HFFc6 (cell line): ENCODE measurements at places on chromosomes 5 and 9. TPM values are rescaled to one million over a fixed set of nuclear protein-coding genes. Genes with fewer than 3 reads are reported as not detected.

Gene SLC27A6
- 0.08 TPM in 1 of 2 replicates, not detected in the other for total RNA-seq

Gene LRRTM2
- 0.20 to 0.33 TPM (median 0.28 TPM) in 3 replicates for total RNA-seq

Gene GCNT4
- 3.9 to 9.9 TPM (median 4.9 TPM) in 3 replicates for total RNA-seq

Gene C5orf58
- not detected in 3 replicates for total RNA-seq

Gene PCDHGB4
- 2.0 to 18.3 TPM (median 3.0 TPM) in 3 replicates for total RNA-seq

Gene UBAP1
- total RNA-seq: 39.5 to 43.7 TPM (median 42.5 TPM) in 3 replicates

Gene MYOZ3
- total RNA-seq: not detected in 3 replicates

- DNase-seq: no peak
- no peak overlapping the region for H3K4me3 ChIP-seq
- peaks cover 7% of the 10 kb centered on the region for H3K4me1 ChIP-seq
- peaks cover 18% of the 10 kb centered on the region for H3K36me3 ChIP-seq
- peaks cover 2% of the 10 kb centered on the region for H3K27me3 ChIP-seq
These were observed 23.8 kb downstream of the NPR3 start for GRCh38 chr5:32734827-32735378.

GRCh38 chr5:68266457-68266856 lies 50.9 kb downstream of the PIK3R1 start:
- no peak for DNase-seq
- H3K36me3 ChIP-seq: no peaks in the 10 kb centered on the region
- H3K4me3 ChIP-seq: peak overlapping the region; percentile 58; the same call in 1 of the 2 replicates
- H3K27me3 ChIP-seq: no peaks in the 10 kb centered on the region
- H3K4me1 ChIP-seq: peaks cover 86% of the 10 kb centered on the region

- no peak overlapping the region for H3K27ac ChIP-seq
- H3K36me3 ChIP-seq: peaks cover 4% of the 10 kb centered on the region; the same call in 1 of the 2 replicates
- no peaks in the 10 kb centered on the region for H3K27me3 ChIP-seq
These were observed 22.3 kb downstream of the PRELID2 start for GRCh38 chr5:145812877-145813276.

- H3K4me3 ChIP-seq: no peak overlapping the region
- H3K27ac ChIP-seq: no peak overlapping the region
- no peak for DNase-seq
- no peaks in the 10 kb centered on the region for H3K27me3 ChIP-seq
- peaks cover 6% of the 10 kb centered on the region for H3K36me3 ChIP-seq
These were observed 130.0 kb downstream of the MPDZ start for GRCh38 chr9:13149454-13149853.

DNA sequence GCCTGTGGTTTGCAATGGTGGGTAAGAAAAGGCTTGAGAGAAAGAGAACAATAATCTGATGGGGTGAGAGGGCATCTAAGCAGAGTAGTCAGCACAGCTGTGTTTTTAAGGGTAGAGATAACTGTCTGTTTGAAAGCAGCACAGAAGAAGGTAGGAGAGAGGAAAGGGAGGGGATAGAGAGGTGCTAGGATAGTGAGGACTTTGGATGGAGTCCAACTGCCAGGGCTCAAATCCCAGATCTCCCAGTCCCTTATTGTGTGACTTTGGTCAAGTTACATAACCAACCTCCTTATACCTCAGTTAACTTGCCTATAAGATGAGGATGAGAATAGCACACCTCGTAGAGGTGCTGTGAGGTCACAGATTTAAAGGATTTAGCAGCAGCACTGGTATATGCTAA lies 55.6 kb downstream of the GPR21 start:
- H3K36me3 ChIP-seq: peaks cover 5% of the 10 kb centered on the region; the same call in 1 of the 2 replicates
- no peak overlapping the region for H3K4me3 ChIP-seq
- H3K27ac ChIP-seq: no peak overlapping the region
- DNase-seq: no peak
- peaks cover 28% of the 10 kb centered on the region for H3K4me1 ChIP-seq

DNA sequence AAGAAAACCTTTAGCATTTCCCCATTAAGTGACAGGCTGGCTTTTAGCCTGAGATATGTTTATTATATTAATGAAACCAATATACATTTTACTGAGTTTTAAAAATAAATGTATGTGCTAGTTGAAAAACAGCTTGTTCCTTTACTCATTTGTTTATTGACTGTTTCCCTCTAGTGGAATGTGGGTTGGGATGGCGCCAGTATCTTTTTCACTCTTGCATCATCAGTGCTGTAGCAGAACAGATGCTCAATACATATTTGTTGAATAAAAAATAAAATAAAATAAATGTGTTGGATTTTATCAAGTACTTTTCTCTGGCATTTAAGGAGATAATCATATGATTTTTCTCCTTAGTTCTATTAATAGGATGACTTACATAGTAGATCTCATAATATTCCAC lies 43.0 kb downstream of the FSTL4 start:
- H3K27ac ChIP-seq: no peak overlapping the region
- no peaks in the 10 kb centered on the region for H3K36me3 ChIP-seq
- no peak overlapping the region for H3K4me3 ChIP-seq
- no peaks in the 10 kb centered on the region for H3K4me1 ChIP-seq
- no peak for DNase-seq

DNA sequence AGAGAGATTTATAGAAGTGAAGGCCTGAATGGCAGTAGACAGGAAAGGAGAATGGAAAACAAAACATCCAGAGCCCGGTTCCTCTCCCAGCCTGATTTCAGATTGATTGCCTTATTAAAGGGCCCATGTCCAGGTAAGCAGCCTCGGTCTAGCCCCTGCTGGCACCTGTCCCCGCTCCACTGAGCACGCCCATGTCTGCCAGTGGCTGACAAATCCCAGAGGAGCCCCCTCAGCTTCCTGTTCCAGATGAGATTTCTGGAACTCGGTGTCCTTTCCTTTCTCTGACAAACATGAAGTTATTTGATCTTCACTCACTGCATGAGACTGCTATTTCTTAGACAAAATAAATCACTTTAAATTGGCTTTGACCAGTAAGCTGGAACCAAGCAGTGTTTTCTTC lies 187.0 kb upstream of the ADCY2 start:
- DNase-seq: no peak
- H3K27me3 ChIP-seq: peaks cover 1% of the 10 kb centered on the region; the same call in 1 of the 2 replicates

DNA sequence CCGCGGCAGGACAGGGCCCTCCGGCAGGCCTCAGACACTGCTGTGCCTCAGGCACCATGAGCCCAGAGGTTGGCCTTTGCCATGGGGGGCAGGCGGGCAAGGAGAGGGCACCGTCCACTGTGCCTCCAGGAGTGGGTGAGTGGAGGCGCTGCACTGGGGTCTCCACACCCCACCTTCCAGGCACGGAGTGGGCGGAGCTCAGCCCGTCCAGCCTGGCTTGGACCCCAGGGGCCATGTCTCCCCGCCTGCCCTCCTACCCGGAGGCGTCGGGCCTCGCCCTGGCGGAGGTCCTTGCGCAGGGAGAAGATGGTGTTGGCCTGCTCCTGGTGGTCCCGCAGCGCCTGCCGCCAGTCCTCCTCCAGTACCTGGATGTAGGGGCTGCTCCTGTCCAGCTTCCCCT lies 3.4 kb downstream of the CARD9 start:
- peaks cover under 1% of the 10 kb centered on the region; the same call in 1 of the 2 replicates for H3K27me3 ChIP-seq
- H3K4me1 ChIP-seq: peaks cover 13% of the 10 kb centered on the region
- no peak overlapping the region for H3K4me3 ChIP-seq
- DNase-seq: no peak
- H3K27ac ChIP-seq: no peak overlapping the region

DNA sequence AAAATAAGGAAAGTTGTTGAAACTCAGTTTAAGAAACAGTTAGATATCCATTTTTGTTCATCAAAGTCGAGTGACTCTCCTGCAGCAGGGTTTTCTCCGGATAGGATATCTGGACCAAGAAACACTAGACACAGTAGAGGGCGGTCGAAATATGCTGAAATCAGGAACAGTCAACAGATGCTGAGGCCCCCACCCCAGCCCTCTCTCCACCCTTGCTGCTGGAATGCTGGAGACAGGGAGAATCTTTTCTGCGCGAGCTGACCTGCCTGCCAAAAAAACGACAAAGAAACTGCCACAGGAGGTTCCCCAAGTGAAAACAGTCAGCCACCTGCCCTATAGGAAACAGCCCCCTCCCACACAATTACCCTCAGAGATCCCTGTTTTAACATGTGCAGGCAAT lies 4.3 kb upstream of the IL13 start:
- no peak overlapping the region for H3K27ac ChIP-seq
- H3K4me3 ChIP-seq: no peak overlapping the region
- H3K36me3 ChIP-seq: no peaks in the 10 kb centered on the region

DNA sequence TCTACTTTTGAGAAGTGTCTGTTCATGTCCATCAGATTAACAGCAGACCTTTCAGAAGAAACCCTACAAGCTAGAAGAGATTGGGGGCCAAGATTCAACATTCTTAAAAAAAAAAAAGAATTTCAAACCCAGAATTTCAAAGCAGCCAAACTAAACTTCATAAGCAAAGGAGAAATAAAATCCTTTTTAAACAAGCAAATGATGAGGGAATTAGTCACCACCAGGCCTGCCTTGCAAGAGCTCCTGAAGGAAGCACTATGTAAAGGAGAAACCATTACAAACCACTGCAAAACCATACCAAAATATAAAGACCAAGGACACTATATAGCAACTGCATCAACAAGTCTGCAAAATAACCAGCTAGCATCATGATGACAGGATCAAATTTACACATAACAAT lies 124.6 kb upstream of the PDE4D start:
- H3K4me1 ChIP-seq: no peaks in the 10 kb centered on the region
- no peak for DNase-seq
- no peaks in the 10 kb centered on the region for H3K27me3 ChIP-seq
- no peak overlapping the region for H3K27ac ChIP-seq
- H3K4me3 ChIP-seq: no peak overlapping the region

- H3K27ac ChIP-seq: no peak overlapping the region
- DNase-seq: no peak
- H3K4me3 ChIP-seq: no peak overlapping the region
- H3K4me1 ChIP-seq: peaks cover 14% of the 10 kb centered on the region
- H3K36me3 ChIP-seq: no peaks in the 10 kb centered on the region
These were observed 6.3 kb upstream of the DNAJB5 start for GRCh38 chr9:34983209-34983608.

- H3K27ac ChIP-seq: peak overlapping the region; percentile 60
- H3K4me3 ChIP-seq: 0 out of 2 replicates have a peak overlapping the region, but pooled peaks have one; percentile 20
- no peaks in the 10 kb centered on the region for H3K27me3 ChIP-seq
- peak; percentile 69 for DNase-seq
- no peaks in the 10 kb centered on the region for H3K36me3 ChIP-seq
- H3K4me1 ChIP-seq: peaks cover 29% of the 10 kb centered on the region
These were observed 13.7 kb upstream of the PRELID2 start for GRCh38 chr5:145848854-145849253.

DNA sequence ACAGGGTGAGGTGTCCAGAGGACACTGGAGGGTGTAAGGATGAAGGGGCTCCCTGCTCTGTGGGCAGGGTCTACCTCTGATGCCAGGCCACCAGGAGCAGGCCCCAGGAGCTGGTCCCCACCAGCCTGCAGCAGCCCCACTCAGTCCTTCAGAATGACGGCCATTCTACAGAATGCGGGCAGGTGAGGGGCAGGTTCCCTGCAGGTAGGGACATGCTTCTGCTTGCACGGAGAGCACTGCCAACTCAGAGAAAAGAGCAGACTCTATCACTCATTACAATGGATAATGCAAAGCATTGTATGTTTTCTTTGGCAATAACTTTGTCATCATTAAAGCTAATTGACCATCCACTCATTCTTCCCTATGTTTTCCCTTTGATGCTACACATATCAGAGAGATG lies 39.0 kb downstream of the DDX31 start:
- peaks cover 1% of the 10 kb centered on the region; the same call in 1 of the 2 replicates for H3K27me3 ChIP-seq
- peaks cover 58% of the 10 kb centered on the region for H3K36me3 ChIP-seq
- no peak for DNase-seq
- peaks cover 21% of the 10 kb centered on the region for H3K4me1 ChIP-seq
- no peak overlapping the region for H3K4me3 ChIP-seq
- H3K27ac ChIP-seq: no peak overlapping the region

DNA sequence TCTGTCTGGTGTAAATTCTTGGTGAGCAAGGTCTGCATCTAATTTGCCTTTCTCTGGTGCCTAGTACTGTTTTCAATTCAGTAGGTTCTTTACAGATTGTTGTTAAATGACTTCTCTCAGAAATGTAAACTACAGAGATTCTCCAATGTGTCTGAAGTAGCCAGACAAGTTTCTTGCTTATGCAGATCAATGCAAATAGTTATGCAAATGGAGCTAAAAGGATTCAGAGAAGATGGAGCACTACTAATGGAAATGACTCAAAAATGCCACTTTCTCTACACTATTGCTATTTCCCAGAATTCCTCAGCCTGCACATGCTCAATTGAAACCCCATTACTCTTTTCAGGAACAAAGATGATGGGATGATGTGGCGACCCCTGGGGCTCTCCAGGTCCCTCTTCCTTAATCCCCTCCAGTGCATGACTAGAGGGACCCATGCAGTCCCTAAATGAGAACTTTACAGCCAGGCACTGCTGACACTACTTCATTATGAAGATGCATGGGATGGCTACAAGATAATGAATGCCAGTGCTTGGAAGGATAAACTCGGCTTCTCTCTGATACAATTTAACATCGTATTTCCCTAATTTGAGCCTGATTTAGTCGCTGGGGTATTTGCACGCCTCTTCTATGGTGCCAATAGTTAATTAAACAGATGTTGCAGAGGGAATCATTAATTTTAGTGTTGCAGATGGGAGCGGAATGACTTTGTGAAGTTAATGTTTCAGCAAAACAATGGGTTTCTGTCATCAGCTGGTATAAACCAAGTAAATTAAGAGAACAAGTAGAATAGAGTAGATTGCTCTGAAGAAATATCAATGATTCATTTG lies 753.2 kb downstream of the TLR4 start:
- no peaks in the 10 kb centered on the region for H3K27me3 ChIP-seq
- H3K4me1 ChIP-seq: no peaks in the 10 kb centered on the region
- DNase-seq: no peak
- no peak overlapping the region for H3K4me3 ChIP-seq
- H3K36me3 ChIP-seq: no peaks in the 10 kb centered on the region

GRCh38 chr9:35680331-35681105 lies 6.8 kb downstream of the CA9 start:
- peaks cover 28% of the 10 kb centered on the region for H3K27me3 ChIP-seq
- H3K4me3 ChIP-seq: peak overlapping the region; percentile 23; the same call in 1 of the 2 replicates
- peak; percentile 79 for DNase-seq
- H3K27ac ChIP-seq: peak overlapping the region; percentile 79
- H3K36me3 ChIP-seq: peaks cover 35% of the 10 kb centered on the region

DNA sequence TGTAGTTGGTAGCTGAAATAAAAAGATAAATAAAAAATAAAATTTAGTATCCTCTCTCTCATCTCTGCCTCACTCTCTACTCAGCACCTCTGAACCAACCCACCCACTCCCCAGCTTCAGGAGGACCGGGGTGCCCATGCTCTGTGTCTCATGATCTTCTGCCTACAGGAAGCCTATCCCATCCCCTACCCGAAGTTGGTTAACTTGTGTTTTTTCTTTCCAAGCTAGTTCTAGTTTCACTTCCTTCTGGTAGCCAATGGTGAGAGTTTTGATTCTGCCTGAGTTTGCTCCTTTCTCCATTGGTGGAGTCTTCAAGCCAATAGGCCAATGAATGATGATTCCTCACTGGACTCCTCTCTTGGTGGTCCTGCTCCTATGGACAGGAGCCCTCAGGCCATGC lies 32.1 kb downstream of the SNX24 start:
- H3K4me1 ChIP-seq: peaks cover 22% of the 10 kb centered on the region
- DNase-seq: no peak
- H3K4me3 ChIP-seq: no peak overlapping the region
- H3K27ac ChIP-seq: no peak overlapping the region

- no peak overlapping the region for H3K27ac ChIP-seq
- 0 out of 2 replicates have a peak, but pooled peaks cover 5% of the 10 kb centered on the region for H3K4me1 ChIP-seq
- no peaks in the 10 kb centered on the region; the same call in 1 of the 2 replicates for H3K27me3 ChIP-seq
- no peaks in the 10 kb centered on the region; the same call in 1 of the 2 replicates for H3K36me3 ChIP-seq
- no peak overlapping the region for H3K4me3 ChIP-seq
These were observed 80.5 kb downstream of the AMBP start for GRCh38 chr9:113997610-113998009.
